ENCODE measurements at places on chromosomes 13 and 19. TPM values are rescaled to one million over a fixed set of nuclear protein-coding genes. Genes with fewer than 3 reads are reported as not detected.
A peak's percentile ranks its signal among the peaks of the same experiment; 100 is the strongest.

SF3A2 gene
- polyA plus RNA-seq, result 95.7 TPM

RFPL4AL1 gene
- not detected for polyA plus RNA-seq

FBL gene
- 532 TPM for polyA plus RNA-seq

CATSPERD gene
- not detected for polyA plus RNA-seq

OR10H1 gene
- not detected for polyA plus RNA-seq

USHBP1 gene
- 8.9 TPM for polyA plus RNA-seq

- DNase-seq, result no peak
Observed at GRCh38 chr13:67650471-67650870, 420.3 kb upstream of the PCDH9 start.

DNA sequence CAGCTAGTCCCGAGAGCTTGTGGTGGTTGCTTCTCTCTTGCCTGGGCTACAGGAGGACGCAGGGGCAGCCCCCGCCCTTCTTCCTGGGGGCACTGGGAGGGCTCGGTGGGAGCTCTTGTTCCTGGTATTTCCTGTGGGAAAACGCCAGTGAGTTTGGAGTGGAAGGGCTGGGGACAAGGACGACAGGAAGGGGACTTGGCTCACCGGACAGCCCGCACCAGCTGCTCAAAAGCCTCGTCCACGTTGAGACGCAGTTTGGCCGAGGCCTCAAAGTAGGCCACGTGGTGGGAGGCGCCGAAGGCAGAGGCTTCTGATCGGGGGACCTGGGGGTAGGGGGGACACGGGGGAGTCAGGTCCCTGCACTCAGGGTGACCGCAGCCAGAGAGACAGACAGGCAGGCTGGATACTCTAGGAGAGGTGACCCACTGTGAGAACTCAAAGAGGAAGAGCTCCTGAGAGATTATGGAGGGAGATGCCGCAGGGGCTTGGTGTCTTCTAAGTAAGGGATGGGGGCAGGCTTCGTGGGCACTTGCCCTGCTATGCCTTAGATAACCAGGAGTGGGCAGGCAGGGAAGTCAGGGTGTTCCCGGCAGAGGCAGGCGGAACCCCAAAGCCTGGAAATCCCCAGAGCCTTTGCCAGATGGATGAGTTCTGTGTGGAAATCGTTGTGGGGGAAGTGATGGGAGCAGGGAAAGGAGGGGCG, 4.3 kb downstream of the RRAS start:
- DNase-seq, result no peak

DNA sequence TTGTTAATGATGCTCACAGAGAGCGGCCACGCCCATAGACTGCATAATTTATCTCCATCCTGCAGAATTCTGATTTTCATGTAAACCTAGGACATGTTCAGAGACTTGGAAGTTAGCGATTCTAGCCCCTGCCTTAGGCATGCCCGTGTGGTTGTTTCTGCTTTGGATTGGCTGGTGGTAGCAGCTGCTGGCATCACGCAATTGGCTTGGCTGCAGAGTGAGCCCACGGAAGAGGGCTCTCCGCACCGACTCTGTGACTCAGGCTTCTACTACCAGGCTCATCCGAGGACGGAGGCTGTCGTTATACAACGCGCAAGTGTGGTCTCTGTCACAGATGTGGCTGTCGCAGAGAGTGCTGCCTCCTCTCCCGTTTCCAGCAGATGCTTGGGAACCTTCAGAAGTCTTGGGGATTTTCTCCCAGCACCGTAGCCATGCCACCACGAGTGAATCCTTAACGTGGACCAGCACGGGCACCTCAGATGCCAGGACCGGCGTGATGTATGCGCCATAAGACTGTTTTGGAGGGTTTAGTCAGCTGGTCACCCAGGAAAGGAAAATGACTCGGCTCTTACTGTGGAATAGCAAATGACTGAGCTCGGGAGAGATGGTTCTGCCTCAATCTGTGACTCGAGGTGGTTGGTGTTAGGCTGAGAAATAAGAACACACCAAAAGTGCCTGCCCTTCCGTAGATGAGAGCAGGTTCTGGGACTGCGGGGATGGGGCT, 61.0 kb upstream of the F7 start:
- DNase-seq, result no peak

DNA sequence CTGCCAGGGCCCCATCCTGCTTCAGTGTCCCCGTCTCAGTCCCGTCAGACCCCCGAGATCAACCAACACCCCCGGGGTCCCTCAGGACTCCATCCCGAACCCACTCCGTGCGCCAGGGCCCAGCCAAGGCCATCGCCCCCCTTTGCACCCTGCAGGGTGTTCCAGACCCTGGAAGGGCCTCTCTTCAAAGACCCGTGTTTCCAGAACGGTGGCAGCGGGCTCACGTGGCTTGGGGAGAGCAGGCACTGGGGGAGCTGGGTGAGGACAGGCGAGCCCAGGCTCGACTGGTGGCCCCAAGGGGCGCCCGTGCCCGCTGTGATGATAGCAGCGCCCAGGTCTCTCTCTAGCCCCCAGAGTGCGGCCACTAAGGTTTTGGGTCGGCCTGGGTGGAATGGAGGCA, 1.4 kb downstream of the KASH5 start:
- DNase-seq, result no peak

DNA sequence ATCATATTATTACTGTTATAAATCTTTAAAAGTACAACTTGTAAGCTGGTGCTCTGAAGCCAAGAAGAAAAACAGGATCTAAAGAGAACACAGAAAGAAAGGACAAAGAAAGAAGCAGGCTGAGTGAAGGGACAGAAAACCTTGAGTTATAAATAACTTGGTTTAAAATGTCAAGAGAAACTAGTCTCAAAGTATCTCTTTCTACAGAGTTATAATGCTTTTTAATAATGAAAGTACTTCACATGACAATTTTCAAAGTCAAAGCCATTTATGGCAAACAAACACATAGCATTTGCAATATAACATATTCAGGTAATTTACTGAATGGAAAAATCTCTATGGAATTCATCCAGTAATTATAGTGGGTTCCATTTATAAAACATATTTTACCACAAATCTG, 33.4 kb downstream of the CAB39L start:
- no peak for DNase-seq

DNA sequence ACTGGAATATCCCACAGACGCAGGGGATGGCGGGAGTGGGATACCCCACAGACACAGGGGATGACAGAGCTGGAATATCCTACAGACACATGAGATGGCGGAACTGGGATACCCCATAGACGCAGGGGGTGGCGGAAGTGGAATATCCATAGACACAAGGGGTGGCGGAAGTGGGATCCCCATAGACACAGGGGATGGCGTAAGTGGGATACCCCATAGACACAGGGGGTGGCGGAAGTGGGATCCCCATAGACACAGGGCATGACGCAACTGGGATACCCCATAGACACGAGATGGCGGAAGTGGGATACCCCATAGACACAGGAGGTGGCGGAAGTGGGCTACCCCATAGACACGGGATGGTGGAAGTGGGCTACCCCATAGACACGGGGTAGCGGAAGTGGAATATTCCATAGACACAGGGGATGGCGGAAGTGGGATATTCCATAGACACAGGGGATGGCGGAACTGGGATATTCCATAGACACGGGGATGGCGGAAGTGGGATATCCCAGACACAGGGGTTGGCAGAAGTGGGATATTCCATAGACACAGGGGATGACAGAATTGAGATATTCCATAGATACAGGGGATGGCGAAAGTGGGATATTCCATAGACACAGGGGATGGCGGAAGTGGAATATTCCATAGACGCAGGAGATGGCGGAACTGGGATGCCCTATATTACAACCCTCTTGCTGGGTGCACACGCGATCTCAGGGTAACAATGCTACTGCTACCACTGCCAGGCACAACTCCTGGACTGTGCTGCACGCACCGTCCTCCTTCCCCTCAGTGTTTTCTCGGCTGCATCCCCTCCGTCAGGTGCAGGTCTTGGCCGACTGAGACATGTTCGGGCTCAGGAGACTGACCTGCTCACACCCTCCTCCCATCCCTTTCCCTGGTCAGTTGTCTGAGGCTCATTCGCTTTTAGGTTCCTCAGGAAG, 28.1 kb downstream of the ZNF787 start:
- no peak for DNase-seq

GRCh38 chr19:34017024-34017423, 155.3 kb upstream of the LSM14A start:
- no peak for DNase-seq

- peak; percentile 65 for DNase-seq
Observed at GRCh38 chr19:11577451-11578257, at the start of gene ACP5. ACP5 (minus strand) TSS chr19:11577645; CDS start chr19:11577317, 328 bp downstream.

GRCh38 chr19:48962029-48962848, 2.9 kb upstream of the FTL start:
- DNase-seq, result peak; percentile 45

GRCh38 chr13:79986890-79987289, 354.0 kb downstream of the SPRY2 start:
- no peak for DNase-seq

GRCh38 chr13:73162912-73163911, 104.4 kb downstream of the KLF5 start:
- DNase-seq, result no peak

- DNase-seq, result no peak
Observed at GRCh38 chr13:47233734-47234133, 336.9 kb upstream of the HTR2A start.

GRCh38 chr13:50866817-50867636, 23.5 kb upstream of the DLEU7 start:
- no peak for DNase-seq

DNA sequence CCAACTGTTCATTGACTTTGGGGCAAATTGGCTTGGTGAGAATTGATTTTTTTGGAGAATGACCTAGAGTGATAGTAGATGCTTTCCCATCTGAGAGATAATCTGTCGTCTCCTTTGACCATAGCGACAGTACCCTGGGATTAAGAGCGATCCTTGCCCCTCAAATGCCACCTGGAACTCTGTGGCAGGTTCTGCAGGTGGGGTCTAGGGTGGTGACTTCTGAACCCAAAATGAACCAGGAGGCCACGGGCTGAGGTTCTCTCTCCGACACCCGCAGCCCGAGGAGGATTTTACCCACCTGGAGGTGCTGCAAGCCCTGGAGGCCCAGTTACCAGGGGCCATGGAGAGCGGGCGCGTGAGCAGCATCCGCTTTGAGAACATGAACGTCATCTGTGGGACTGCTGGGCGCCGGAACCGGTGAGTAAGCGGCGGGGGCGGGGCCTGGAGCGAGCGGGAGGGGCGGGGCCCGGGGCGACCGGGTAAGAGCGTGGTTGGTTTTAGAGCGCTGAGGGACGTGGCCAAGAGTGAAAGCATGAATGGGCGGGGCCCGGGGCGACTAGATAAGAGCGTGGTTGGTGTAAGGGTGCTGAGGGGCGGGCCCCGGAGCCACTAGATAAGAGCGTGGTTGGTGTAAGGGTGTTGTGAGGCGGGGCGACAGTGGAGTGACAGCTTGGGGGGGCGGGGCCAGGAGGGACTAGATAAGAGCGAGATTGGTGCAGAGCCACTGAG, 8.6 kb downstream of the C19orf81 start:
- peak; percentile 85 for DNase-seq

DNA sequence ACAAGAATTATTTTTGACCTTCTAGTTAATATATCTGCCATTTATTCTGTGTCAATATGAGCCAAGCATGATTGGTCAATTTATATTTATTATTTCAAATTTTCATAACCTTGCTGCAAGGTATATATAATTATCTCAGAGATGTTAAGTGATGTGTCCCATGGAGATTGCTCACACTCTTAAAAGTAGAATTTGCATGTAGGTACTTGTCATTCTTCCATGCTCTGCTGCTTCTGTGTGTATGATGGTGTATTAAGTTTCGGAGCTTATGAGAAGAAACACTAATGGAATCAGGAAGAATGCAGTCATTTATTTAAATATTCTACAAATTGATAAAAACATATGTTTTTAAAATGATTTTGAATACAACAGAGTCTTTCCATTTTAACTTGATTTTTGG, 586.8 kb upstream of the MIR17HG start:
- no peak for DNase-seq

DNA sequence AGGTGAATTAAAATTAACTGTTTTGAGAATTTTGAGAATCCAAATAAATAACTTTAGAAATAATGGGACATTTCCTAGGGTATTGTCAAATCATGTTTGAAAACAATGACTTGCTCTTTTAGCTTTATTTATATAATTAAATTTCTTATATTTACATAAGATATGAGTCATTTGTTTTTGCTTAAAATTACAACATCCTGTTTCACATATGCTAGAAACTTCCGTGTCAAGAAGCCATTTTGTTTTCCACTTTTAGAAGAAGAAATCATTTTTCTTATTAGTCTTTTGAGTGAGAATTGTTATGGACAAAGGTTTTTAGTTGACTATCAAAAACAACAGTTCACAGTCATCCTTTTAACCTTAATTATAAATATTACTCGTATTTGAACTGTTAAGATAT, 48.2 kb downstream of the DPY19L3 start:
- no peak for DNase-seq

DNA sequence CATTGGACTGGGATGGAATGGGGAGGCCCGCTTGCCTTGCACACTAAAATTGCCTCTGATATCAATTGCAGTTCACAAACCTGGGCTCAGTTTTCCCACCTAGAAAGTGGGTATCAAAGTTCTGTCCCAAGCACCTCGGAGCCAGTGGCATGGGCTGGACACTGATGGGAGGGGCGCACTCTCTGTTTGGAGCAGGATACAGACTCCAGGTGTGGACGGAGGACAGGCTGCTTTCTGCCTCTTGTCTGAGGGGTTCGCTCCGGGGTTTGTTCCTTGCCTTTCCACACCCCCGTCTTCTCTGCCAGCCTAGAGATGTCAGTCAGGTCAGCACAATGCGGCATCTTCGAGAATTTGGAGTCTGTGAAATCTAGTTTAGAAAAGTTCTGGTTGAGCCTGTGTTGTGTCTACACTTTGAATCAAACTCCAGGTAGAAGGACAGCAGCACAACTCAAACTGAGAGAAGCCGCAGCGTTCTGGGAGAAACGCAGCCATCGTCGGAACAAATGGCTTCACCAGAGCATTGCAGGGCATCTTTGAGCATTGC, 141.9 kb downstream of the TEX29 start:
- DNase-seq, result no peak

- DNase-seq, result no peak
Observed at GRCh38 chr19:35292421-35293362, 731 bp downstream of the MAG start.
